Stimulated activated CD4-positive, alpha-beta T cell treated with anti-CD3 and anti-CD28 coated beads, Interleukin-1b, Interleukin-23, amount 100 ng/mL, for 24 hours (primary cell): ENCODE measurements at places on chromosomes 13 and 19.

- DNase-seq = no peak
These were observed 403.8 kb upstream of the PRR20A start for GRCh38 chr13:56736966-56737365.

DNA sequence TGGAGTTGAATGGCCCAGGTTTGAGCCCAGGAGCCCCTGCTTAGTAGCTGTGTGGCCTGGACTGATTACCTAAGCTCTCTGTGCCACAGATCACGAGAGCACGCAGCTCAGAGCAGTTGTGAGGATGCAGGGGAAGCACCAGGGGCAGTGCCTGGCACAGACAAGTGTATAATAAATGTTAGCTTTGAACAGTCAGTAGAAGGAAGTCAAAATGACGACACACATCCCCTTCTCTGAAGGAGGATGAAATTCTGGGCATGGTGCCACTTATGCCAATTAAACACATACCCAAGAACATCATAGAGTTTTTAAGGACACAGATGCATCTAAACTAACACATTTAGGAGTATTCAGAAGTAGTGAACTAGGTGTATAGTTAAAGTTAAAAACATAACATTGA, 24.9 kb upstream of the SIGLEC11 start:
- DNase-seq = no peak

GRCh38 chr19:4208385-4209094, 20.8 kb upstream of the EBI3 start:
- no peak for DNase-seq

GRCh38 chr19:54795758-54796157, 7.7 kb upstream of the KIR2DL4 start:
- no peak for DNase-seq

DNA sequence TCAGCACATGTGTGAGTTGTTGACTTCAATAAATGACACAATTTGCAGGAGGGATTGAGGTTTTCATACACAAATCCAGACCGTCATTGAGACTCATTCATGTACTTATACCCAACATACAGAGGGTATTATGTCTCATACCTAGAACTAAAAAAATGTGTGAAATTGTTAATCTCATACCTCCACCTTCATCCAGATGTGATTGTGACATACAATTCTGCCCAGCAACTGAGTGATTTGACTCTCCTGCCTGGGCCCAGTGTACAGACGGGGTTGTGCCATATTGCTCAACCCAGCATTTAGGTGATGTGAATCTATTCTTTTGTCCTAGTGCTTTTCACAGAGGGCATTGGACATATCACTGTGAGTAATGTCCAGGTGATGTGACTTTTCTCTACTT, 12.6 kb upstream of the ZNF681 start:
- DNase-seq = no peak

DNA sequence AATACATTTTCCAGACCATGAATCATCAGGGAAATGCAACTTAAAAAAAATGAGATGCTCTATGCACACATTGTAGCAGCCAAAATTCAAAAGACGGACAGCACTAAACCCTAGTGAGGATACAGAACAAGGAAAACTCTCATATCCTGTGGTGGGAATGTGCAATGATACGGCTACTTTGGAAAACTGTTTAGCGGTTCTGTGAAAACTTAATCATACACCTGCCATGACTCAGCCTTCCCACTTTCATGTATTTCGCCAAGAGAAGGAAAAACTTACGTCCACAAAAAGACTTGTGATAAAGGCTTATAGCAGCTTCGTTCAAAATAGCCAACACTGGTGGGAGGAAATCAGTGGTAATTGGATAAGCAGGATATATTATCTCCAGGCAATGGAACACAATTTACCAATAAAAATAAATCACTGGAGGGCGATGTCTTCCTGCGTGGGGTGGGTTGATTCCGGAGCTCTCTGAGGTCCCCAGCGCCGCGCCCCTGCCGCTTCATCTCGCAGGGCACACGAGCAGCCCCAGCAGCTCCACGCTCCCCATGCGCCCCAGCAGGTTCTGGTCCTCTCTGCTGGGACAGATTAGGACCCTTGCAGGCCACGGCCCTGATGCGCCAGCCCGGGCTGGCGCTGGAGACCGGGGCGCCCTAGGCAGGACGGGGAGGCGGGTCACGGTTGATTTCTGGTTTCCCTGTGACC, 97.2 kb upstream of the ARHGEF7 start:
- DNase-seq = no peak

GRCh38 chr13:105232439-105232838, 1303.0 kb downstream of the EFNB2 start:
- DNase-seq = no peak

GRCh38 chr13:100887729-100888151, 213.1 kb upstream of the TMTC4 start:
- DNase-seq = no peak
